IMR-90 (cell line): ENCODE measurements at places on chromosomes 13 and 19. TPM values are rescaled to one million over a fixed set of nuclear protein-coding genes. Genes with fewer than 3 reads are reported as not detected.

- DNase-seq, result no peak
These were observed 343.1 kb upstream of the ARGLU1 start for GRCh38 chr13:106911020-106911419.

Gene ANKRD10
- total RNA-seq, result 18.3 and 24.2 TPM in 2 replicates

GRCh38 chr13:67776151-67776550 is 546.0 kb upstream of the PCDH9 start:
- DNase-seq, result no peak

DNA sequence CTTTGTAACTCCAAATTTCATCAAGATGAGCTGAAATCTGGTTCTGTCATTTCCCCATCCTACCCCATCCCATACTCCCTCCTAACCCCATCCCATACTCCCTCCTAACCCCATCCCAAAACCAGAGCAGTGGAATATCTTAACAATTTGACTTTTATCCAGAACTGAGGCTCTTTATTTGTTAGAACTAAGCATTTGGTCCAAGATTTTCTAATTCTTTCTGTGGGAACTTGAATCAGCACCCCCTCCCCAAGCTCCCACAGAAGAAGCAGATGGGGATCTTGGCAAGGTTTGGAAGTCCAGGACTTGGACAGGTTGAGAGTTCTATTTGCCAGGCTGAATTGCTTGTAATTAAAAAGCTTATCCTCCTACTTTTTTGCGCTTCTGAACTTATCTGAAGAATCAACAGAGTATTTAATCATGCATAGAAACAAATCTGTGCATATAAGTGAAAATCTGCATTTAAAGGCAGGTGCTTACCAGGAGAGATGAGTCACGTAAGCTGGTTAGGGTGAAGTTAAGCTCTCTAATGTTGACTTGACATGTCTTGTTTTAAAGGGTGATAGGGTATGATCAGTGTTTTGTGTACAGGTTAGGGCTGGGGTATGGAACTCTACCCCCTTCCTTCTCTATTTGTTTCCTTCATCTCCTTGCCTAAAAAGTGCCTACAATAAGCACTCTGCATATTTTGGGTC is 111.1 kb downstream of the COG6 start:
- no peak for DNase-seq

DNA sequence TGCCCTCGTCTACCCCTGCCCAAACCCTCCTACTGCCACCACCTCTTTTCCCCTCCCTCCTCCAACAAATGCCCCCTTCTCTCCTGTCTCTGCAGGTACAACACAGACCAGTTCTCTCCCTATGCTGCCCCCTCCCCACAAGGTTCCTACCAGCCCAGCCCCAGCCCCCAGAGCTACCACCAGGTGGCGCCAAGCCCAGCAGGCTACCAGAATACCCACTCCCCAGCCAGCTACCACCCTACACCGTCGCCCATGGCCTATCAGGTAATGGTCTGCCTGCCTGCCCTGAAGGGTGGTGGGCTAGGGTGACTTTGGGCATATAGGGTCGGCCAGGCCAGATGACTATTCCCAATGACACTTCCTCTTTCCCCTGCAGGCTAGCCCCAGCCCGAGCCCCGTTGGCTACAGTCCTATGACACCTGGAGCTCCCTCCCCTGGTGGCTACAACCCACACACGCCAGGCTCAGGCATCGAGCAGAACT is 6.5 kb upstream of the TIMM50 start:
- DNase-seq, result peak; percentile 22

GRCh38 chr13:28485551-28485950 is 9.4 kb downstream of the FLT1 start:
- DNase-seq, result no peak

- DNase-seq, result no peak
These were observed 356.1 kb downstream of the FGF14 start for GRCh38 chr13:102045731-102046130.

- DNase-seq, result no peak
These were observed 9.2 kb downstream of the NOSIP start for GRCh38 chr19:49570997-49571676.

Gene SBNO2
- total RNA-seq, result 13.4 and 13.6 TPM in 2 replicates

GRCh38 chr13:21537105-21537504 is 66.9 kb downstream of the MICU2 start:
- DNase-seq, result peak; percentile 11

Gene ZIK1
- 9.2 and 11.8 TPM in 2 replicates for total RNA-seq

Gene MAB21L1
- total RNA-seq, result 0.72 and 0.83 TPM in 2 replicates

Gene CLEC17A
- not detected in 2 replicates for total RNA-seq

DNA sequence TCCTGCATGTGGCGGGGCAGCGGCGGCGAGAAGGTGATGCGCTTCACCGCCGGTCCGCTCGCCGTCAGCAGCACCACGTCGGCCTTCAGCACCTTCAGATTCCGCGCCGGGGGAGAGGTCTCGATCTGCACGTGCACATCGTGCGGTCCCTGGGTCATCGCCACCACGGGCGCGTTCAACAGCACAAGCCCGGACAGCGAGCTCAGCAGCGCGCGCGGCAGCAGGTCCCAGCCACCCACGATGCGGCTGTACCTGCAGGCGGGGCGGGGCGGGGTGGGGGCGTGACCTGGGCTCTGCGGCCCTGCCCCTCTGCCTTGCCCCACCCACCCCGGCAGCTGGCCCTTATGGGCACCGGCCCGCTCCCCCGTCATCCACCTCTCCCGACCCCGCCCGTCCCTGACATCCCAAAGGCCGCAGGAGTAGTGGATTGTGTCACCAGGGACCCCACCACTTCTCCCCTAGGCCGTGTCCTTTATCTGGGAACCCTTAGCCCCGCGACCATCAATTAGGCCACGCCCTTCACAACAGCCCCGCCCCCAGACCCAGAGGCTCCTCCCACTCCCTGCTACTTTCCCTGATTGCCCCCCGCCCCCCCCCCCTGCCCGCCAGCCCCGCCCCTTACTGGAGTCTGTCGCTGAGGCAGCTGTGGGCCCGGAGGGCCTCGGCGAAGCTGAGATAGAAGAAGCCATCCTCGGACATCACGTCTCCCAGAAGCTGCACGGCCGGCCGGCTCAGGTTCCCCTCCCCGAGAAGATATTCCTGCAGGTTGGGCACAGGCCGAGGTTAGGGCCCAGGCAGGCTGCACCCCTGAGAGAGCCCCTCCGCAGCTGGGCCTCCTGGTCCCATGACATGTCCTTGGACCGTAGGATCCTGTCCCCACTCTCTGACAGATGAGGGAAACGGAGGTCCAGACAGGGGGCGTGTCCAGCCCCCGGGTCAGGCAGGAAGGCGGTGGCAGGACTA is 6.1 kb downstream of the IL4I1 start:
- DNase-seq, result no peak

DNA sequence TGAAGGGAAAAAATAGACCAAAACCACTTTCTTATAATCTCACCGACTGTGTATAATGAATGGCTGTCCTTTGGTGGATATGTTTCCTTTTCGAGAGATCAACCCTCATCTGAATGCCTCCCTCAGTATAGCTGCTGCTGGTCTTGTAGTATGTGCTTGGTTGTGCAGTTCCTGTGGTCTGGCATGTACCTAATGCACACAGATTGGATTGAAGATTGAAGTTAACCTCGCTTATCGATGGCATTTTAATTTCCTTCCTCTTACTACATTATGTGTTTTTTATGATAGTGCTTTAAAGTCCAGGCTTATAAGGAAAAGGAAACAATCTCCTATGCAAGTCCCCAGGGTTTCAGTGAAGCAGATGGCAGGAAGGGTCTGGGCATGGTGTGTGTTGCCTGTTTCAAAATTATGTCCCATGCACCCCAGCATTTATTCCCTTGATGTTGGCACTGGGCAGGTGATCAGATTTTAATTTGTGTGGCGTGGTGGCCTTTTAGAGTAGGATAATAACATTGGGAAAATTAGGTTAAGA is 334.1 kb downstream of the SHISA2 start:
- no peak for DNase-seq
